ENCODE measurements at places on chromosomes 7 and 10.

DNA sequence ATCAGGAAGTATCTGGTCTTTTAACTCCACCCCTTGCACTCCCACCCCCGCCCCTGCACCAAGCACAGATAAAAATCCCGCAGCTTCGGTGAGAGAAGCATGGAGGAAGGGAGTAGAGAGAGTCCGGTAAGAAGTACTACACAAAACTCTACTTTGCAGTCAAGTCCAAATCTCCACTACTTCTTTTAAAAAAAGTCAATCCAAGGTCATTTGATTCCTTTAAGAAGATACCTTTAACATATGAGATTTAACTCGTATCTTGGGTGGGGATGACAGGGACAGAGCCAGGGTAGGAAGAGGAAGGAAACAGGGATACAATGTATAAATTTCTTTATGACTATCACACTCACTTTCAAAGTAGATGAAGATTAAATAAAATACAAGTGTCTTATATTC is 132.1 kb downstream of the NRBF2 start:
- peak; percentile 65 for DNase-seq

DNA sequence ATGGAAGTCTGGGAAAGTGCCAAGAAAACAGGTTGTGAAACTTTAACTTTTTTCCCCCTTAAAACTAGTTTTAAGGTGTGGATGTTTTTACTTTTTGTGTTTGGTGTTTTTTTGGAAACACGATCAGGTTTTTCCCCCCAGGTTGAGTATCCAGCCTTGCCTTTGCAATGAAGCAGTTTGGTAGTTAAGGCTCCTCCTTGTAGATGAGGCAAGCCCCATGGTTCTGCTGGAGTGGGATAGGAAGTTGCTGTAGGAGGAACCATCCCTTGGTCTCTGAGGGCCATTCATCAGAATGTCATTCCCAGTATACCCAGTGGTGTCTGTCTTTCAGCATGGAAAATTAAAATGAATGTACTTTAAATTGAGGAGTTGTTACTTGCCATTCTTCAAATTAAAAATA is 2.7 kb downstream of the CUL1 start:
- DNase-seq: no peak

DNA sequence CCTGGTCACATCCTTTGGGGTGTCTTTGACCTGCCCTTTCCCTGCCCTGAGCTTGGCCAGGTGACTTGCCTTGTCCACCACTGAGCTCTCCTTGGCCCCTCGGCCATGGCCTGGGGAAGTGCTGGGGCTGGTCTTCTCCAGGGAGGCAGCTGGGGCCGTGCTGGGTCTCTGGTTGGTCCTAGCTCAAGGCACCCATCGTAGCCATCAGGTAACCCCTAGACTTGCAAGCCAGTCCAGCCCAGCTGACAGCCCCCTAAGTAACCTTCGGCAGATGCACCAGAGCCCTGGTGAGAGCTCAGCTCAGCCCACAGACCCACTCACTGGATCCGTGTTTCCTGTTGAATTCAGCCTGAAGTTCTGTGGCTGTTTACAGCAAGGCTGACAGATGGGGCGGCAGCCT is 176.2 kb upstream of the SHH start:
- DNase-seq: no peak

GRCh38 chr7:29231671-29232232 is 37.2 kb downstream of the CHN2 start:
- no peak for DNase-seq

GRCh38 chr10:127046975-127047877 is 142.0 kb downstream of the DOCK1 start:
- no peak for DNase-seq

- DNase-seq: no peak
Measured at GRCh38 chr10:5576154-5576748, 51.5 kb downstream of the CALML3 start.

GRCh38 chr7:63925626-63926460 is 72.8 kb upstream of the ZNF722 start:
- DNase-seq: peak; percentile 94

GRCh38 chr10:70444744-70445143 is 3.3 kb upstream of the NODAL start:
- DNase-seq: no peak

- no peak for DNase-seq
Measured at GRCh38 chr10:18290651-18291313, 150.6 kb downstream of the CACNB2 start.

DNA sequence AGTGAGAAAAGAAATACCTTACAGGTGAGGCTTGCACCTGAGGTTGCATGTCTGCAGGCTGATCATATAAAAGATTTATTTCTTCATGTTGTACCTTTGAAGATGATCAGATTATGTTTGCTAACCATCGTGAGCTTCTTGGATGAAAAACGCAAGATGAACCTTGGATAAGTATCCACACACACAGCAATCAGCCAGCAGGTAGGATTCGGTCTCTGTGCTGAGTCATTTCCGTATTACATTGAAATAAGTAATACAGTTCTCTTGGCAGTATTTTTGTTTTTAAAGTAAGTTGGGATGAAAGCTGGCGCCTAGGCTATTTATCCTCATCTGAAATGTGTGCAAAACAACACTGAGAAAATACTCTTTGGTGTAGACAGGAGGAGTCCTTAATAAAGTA is 109.0 kb upstream of the PRKCQ start:
- DNase-seq: no peak

DNA sequence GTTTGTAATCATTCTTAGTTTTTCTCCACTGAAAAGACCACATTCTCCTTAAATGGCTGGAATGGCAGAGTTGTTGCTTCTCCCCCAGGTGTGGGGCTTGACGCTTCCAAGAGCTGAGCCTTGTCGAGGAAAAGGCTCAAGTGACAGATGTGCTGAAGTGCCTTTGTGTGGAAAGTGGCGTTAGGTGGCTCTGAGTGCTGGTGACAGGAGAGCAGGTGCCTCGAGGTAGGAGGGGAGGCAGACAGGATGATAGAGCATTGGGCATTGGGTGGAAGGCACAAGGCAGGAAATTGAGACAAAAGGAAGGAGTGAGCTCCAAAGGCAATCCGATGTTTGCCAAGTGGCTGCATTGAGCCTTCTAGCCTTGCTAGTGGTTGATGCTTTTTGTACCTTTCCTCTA is 6.7 kb downstream of the KIAA1217 start:
- DNase-seq: no peak

GRCh38 chr10:71985542-71986250 is 21.5 kb downstream of the CHST3 start:
- DNase-seq: peak; percentile 48

- no peak for DNase-seq
Measured at GRCh38 chr7:116708861-116709260, 36.9 kb downstream of the MET start.

DNA sequence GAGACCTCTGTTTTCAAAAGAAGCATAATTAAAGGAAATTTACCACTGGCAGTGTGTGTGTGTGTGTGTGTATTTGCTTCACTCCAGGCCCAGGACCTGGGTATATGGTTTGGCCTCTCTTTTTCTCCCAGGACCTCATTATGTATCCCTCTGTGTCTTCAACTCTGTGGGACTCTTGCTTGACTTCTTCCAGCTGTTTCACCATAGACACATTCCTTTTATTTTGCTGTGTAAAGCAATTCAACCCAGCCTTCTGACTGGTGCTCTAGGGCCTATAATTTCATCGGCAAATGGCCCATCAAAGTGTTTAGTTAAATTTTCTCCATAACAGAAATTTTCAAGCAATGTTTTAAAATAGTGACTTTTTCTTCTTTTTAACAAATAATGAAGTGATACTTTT is 954.3 kb downstream of the CNTNAP2 start:
- no peak for DNase-seq

- DNase-seq: peak; percentile 63
Measured at GRCh38 chr10:128178302-128178958, 52.2 kb upstream of the MKI67 start.

DNA sequence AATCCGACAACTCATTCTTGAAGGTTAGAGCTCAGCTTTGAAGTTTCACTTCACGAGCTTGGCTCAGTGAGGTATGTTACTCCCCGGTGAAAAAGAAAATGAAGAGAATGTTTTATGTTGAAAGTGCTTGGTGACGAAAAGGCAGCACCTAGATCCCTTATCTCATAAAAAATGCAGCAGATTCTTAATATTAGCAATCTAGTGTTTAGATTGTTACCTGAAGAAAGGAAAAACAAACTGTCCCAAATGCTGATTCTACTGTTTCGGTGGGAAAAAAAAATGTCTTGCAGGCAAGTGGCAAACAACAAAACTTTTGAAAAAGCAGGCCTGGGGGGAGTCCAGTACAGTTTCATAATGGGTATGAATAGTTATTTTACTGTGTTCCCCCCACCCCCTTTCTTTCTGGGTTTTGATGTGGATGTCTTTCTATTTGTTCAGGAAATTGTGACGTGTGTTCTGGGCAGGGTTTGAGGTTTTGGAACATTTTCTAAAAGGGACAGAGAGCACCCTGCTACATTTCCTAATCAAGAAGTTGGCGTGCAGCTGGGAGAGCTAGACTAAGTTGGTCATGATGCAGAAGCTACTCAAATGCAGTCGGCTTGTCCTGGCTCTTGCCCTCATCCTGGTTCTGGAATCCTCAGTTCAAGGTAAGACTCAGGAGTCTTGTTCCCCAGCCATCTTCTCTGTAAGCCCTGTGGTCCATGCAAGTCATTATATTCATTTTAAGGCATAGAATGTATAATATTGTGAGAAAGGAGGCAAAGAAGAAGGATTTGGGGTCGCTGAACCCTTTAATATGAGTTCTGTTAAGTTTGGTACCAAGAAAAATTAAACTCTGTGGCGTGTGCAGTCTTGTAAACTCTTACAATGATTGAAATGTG is at the start of gene SRGN:
TSS of gene SRGN (plus strand) at position 514 of the 881 bp plus-strand sequence. CDS start at position 569, 55 bp downstream.
- peak; percentile 96 for DNase-seq

DNA sequence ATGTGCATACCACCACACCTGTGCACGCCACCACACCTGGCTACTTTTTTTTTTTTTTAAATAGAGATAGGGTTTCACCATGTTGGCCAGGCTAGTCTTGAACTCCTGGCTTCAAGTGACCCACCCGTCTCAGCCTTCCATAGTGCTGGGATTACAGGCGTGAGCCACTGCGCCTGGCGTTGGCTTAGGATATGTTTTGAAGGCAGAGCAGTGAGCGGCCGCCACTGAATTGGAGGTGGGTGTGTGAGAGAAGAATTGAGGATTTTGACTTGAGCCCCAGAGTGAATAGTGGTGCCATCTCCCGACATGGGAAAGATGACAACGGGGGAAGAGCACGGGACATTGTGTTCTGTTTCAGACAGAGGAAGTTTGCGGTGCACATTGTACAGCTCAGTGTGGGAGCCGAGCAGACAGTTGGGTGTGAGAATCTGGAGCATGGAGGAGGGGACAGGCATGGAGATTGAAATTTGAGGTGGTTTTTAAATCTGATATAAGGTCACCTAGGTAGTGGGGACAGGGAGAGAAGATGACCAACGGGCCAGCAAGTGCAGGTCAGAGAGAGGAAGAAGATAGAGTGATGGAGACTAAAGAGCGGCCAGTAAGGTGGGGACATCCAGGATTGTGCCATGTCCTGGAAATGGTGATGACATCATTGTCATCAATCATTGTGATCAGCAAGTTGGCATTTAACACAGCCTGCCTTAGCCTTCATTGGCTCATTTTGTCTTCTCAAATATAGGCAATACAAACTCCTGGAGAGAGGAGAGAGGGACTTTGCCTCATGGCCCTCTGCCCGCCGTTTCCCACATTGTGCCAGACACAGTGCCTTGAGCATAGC is 35.8 kb downstream of the VWA2 start:
- no peak for DNase-seq

- no peak for DNase-seq
Measured at GRCh38 chr7:133310232-133310862, 57.5 kb downstream of the EXOC4 start.

All from activated CD4-positive, alpha-beta T cell treated with anti-CD3 and anti-CD28 coated beads, Interleukin-10, Interleukin-2, amounts not matched to agents 100 ng/mL and 50 ng/mL, durations not matched to agents 16 hours and 8 hours (primary cell).